GDM1 (cell line): ENCODE measurements at places on chromosomes 11 and 22.

- peak; percentile 48 for DNase-seq
These were observed 19.2 kb downstream of the NPTXR start for GRCh38 chr22:38824585-38824984.

- no peak for DNase-seq
These were observed 37.9 kb upstream of the OR8B8 start for GRCh38 chr11:124483422-124483821.

GRCh38 chr11:62673196-62673525, 1.1 kb upstream of the LBHD1 start:
- no peak for DNase-seq

DNA sequence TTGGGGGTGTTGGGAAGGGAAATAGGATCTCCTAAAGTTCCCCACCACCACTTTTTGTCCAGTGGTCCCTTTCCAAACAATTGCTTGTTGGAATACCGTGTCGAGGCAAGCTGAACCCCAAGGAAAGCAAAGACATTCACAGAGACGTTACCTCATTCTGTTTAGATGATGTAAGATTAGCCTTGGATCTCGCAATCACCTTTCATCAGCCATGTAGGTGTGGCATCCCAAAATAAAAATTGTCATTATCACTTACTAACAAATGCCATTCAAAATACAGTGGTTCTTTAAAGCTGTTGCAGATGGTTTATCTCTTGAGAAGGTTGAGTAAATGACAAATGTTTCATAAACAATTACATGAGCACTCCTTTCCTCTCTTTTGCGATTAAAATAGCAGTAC, 86.5 kb upstream of the SLC25A18 start:
- DNase-seq, result no peak

DNA sequence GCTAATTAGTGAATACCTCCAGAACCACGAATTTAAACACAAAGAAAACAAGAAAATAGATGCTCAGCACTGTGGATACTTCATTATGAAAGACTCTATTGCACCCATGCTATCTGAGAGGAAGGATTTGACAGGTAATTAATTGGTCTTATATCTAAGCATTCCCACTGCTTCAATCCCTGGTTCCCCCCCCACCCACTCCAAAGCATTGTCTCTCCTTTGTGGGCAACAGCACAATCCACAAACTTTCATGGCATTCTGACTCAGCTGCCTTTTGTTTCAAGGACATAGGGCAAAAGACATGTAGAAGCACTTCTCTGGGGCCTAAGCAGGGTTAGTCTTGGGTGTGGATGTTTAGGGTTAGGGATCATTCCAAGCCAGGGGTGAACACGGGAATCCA, 551.4 kb downstream of the BUD13 start:
- no peak for DNase-seq

DNA sequence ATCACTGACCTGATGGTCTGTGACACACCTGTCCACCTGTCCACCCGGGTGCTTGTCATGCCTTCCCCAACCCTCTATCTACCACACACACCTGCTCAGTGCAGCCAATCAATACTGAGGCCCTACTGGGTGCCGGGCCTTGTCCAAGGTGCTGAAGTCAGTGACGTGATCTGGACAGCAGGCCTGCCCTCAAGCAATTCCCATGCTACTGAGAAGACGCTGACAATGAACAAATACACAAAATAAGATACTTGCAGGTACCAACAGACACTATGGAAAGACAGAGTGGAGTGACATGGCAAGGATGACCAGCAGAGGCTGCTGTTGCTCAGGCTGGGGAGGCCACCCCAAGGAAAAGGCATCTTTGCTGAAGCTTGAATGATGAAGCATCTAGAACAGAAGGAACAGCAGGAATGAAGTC, 21.2 kb downstream of the PLAAT3 start:
- DNase-seq, result no peak

DNA sequence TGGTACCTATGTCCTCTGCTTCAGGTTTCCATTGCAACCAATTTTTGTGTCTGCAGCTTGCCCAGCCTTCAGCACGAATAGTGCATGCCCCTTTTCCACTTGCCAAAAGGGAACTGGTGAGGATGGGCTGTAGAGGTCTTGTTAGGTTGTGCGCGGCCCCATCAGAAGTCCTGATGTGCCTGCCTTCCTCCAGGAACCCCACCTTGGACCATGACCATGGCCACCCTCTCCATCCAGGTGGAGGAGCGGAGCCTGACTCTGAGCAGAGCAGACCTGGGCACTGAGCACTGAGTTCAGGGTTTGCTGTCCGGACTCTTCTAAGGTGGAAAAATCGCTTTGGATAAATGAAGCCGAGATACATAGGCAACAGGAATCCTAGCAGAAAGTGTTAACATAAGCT, 6.9 kb downstream of the GLB1L2 start:
- DNase-seq, result no peak

DNA sequence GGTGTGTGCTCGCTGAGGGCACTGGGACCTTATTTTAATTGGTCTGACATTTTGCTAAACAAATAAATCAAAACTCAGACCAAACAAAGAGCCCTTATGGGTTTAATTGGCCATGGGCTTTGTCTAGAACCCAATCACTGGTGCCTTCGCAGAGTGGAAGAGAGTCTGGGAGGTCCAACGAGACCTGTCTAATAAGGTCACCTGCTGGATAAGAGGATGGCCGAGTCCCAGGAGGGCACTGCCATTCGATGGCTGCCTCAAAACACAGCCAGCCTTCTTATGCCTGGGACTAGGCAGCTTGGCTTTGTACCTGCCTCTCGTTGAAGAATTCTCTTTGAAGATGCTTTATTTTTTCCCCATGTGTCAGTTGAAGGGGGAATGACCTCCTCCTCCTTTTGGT, 171.1 kb downstream of the CEP164 start:
- DNase-seq, result no peak

DNA sequence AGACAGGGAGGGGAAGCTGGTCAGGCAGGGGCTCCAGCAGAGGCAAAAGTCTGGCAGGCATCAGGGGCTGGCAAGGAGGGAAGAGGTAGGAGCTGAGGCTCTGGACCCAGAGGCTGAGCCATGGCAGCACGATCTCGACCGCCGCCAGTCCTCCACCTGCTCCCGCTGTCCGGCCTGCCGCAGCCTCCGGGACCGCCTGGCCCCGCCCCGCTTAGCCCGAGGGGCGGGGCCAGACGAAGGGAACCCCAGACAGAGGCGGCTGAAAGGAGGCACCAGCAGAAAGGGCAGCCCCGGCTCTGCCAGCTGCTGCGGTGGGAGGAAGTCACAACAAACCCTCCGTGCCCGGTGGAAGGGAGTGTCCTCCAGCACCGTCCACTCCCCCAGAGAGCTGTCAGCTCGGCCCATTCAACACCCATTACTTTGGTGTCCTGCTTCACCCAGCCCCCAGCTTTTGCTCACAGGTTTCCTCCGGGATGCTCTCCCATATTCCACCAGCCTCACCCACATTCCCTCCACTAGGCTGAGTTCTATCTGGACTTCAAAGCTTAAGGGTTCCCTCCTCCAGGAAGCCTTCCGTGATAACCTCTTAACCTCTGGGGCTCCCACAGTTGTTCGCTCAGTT, at the start of gene MFNG:
Gene MFNG (minus strand): TSS at position 161 of the 622 bp plus-strand sequence. CDS start 207 bp downstream, outside the sequence.
- DNase-seq, result peak; percentile 69

GRCh38 chr11:59899532-59899931, 20.9 kb downstream of the OOSP3 start:
- no peak for DNase-seq

DNA sequence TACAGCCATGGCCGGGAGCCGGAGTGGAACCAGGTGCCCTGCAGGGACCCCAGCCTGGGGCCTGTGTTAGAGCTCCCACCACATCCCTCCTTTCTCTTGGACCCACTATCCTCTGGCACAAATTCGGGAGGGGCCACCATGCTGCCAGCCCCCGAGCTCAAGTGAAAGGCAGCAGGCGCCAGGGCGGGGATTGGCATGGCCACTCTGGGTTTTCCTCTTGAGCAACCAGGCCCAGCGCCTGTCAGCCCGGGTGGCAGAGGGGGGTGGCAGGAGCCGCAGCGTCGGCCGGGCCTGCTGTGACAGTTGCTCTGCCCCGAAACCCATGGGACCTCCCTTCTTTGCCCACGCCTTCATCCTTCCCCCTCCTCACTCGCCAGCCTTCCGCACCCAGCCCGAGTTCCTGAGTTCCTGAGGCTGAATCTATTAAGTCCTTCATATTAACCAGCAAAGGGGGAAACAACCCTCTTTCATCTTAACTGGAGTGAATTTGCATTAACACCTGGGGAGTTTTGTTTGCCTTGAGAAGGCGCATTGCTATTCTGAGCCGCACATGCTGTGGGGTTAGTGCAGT, 16.8 kb upstream of the CABP7 start:
- DNase-seq, result no peak

- DNase-seq, result peak; percentile 39
These were observed 19.6 kb downstream of the MACROD1 start for GRCh38 chr11:64146036-64146955.

DNA sequence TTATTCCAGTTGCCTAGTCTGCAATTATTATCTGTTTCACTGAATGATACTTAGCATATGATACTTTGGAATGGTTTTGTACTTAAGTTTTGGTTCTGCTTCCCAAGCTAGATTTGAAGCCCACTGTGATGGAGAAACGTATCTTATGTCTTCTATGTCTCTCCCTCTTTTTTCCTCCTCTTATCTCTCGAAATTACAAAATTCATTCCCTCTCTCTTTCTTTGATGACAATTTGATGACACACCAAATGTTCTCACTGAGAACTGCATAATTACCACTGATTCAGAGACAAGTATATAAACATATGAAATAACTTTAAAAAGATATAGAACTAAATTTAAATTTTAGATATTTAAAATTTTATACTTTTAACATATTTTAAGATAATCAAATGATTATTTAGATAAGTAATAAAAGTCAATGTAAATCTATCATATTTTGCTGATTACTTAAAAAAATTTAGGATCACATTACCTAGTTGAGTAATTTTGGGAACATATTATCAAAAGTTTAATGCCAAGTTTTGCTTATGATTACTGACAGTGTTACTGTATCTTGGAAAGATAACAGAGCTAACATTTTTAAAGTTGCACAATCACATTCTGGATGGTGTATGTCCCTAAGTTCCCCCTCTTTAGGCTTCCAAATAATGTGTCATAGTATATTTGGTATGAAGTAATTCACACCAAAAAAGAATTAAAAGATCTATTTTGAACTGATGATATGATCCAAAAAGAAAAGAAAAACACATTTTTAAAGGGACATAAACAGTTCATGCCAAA, 255.3 kb downstream of the SBF2 start:
- no peak for DNase-seq
